Stimulated activated CD4-positive, alpha-beta T cell treated with anti-CD3 and anti-CD28 coated beads, Interleukin-12 subunit alpha, Interleukin-12 subunit beta, amount 100 ng/mL, for 24 hours (primary cell): ENCODE measurements at places on chromosomes 4 and X.

DNA sequence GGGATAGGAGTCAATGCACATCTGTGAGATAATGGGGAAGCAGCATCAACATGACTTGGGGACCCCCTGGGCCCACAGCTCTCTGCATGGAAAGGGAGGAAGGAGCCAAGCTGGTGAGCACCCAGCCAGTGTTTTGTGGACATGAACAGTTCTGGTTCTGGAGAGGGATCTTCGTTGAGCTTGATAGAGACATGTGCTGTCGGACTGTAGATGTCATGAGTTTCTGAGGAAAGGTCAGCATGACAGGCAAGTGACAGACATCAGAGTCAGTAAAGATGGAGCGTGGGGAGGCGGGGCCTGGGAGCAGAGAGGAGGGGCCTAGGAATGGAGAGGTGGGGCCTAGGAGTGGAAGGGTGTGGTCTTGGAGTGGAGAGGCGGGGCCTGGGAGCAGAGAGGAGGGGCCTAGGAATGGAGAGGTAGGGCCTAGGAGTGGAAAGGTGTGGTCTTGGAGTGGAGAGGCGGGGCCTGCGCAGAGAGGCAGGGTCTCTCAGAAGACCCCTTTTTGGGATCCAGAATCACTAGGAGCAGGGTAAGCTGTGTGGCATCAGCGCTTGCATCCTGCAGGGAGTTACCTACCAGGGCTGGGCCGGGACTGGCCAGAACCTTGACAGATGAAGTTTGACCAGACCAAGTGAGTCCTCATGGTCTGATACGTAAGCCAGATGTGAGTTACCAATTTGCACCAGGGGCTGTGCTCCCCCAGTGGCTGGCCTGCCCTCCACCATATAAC lies 33.7 kb downstream of the PIGG start:
- DNase-seq = no peak

DNA sequence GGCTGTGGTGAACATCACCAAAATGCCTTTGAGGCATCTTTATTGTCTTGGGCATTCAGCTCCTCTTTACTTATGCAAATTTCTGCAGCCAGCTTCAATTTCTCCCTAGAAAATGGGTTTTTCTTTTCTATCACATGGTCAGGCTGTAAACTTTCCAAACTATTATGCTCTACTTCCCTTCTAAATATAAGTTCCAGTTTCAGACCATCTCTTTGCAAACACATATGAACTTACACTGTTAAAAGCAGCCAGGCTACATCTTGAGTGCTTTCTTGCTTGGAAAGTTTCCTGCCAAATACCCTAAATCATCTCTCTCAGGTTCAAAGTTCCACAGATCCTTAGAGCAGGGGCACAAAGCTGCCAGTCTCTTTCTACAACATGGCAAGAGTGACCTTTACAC lies 13.2 kb downstream of the SCLT1 start:
- no peak for DNase-seq

GRCh38 chr4:138348055-138348454 lies 105.9 kb upstream of the SLC7A11 start:
- DNase-seq = no peak

DNA sequence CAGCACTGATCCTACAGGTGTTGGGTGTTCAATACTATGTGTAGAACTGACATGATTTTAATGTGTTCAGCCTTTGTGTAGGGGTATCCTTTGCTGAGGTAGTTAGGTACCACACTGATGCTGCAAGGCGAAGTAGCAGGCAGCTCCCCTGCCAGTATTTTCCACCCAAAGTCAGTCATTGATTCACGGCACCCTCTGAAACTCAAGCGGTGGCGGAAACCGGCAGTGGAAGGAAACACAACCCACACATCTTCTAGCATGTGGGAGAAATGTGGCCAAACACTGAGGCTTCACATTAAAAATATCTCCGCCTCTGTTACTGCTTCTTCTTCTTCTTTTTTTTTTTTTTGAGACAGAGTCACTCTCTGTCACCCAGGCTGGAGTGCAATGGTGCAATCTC lies 126.3 kb downstream of the AASDH start:
- peak; percentile 28 for DNase-seq

DNA sequence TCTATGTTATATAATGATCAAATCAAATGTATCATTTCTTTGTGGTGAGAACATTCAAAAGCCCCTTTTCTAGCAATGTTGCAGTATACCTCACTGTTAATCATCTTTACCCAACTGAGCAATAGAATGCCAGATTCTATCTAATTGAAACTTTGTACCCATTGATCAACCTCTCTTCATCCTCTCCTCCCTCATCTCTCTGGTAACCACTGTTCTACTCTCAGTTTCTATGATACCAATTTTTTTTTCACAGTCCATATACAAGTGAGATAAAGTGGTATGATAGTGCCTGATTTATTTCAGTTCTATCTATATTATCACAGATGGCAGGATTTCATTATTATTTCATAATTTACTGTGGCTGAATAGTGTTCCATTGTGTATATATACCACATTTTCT lies 209.8 kb downstream of the SPCS3 start:
- DNase-seq = no peak

DNA sequence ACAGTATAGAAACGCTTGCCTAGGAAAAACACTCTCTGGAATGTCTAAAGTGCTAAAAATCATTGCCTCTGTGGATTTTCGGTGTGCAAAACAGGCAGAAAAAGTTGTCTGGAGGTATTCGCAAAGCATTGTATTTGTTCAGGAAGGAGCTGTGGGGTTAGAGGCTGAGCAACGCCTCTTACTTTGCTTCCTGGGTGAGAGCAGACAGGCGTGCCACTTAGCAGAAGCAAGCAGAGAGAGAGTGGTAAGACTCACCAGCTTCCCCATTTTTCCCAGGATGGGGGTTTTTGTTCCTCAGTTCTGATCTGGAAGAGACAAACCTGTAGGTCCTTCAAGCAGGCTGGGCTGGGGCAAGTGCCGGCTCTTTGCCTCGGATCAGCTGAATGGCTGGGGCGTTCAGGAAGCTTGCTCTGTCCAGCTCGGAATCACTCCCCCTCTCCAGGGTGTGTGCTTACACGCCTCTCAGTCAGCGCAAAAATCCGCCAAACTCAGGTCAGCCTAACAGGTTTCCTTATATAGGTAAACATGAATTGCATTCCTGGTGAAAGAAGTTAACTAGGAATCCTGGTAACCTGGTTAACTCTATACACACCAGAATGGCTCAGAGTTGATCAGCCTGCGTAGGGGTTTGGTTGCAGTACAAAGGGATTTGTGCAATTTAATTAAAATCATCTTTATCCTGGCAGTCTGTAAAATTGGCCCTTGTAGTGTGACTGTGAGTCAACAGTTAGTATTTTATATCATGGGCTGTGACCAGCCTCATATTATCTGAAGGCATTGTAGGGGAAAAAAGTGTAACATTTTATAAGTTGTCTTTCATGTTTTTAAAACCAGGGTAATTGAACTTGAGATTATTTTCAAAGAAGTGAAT lies 213.1 kb upstream of the MID1 start:
- no peak for DNase-seq

- DNase-seq = no peak
These were observed 109.4 kb upstream of the PACRGL start for GRCh38 chr4:20590849-20591248.

- no peak for DNase-seq
These were observed 4.1 kb downstream of the OPHN1 start for GRCh38 chrX:68429216-68429615.

DNA sequence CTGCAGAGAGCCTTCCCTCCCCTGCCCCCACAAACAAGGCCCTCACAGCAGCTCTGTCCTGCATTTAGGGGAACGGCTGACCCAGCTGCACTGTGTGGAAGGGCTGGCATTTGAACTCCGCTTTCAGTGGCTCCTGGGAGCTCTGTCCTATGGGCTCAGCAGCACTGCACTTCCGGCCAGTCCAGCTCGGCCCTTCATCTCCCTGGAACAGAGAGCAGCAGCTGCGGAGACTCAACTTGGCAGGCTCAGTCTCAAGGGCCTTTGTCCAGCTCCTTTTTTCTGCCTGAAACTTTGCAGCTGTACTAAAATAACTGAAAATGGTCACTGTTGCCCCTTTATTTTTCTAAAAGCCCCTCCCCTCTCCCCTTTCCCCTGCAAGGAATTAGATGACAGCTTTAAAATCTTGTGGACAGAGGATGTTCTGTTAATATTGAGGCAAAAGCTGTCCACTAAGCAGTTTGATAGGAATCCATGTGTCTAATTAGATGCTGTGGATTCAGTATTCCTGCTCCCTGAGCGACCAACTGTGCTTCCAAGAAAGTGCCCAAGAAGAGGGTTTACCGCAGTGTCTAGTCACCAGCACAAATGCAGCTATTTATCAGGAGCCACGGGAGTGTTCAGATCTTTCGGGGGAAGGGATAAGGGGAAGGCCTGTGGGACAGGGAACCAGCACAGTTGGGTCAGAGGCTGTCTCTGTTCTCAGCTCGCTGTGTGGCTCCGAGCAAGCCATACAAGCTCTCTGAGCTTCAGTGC lies 133.1 kb downstream of the AFAP1 start:
- no peak for DNase-seq

DNA sequence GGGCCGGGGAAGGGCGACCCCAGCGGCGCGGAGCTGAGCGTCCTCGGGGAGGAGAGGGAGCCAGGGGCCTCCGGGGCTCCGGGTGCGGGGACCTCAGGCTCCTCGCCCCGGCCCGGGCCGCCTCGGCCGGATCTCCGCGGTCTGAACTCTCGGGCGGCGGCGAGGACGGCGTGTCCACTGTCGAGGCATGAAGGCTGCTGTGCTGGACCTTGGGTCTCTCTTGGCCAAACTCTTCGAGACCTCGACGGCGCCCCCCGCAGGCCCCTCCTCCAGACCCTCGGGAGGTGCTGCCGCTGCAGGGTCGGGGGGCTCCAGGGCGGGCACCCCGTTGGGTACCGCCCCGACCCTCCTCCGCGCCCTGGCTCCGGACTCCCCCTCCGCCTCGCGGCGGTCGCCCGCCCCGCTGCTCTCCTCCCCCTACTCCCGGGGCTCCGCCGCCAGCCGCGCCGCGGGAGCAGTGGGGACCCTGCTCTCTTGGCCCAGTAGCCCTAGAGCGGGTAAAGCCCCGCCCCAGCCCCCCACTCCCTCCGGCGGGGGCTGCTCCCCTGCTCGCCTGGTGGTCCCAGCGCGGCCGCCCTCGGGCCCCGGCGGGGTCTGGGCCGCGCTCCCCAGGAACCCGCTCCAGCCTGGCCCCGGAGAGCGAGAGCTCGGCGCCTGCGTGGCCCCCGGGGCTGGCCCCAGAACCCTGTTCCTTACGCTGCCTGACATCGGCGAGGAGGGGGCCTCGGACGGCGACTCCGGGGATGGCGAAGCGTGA lies 564 bp downstream of the FAM149A start:
- no peak for DNase-seq

DNA sequence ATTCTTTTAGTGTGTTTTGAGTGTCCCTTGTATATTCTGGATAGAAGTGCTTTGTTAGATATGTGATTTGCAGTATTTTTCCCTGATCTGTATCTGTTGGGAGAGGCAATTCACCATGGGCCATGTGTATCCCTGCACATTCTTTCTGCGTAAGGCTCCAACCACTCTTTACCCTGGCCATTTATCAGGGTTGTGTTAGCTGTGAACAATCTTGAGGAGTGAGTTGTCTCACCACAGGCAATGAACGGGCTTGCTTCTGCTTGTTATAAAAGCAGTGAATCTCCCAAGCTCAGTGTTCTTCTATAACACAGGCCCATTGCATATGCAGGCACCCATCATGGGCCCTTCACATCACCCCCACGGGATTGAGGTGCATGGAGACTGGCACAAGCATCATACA lies 18.9 kb upstream of the SMIM10 start:
- DNase-seq = no peak

- DNase-seq = no peak
These were observed 19.8 kb downstream of the GBA3 start for GRCh38 chr4:22712529-22712928.

- no peak for DNase-seq
These were observed 1.5 kb upstream of the DDX3X start for GRCh38 chrX:41332408-41333002.

GRCh38 chrX:13028871-13029636 lies 15.4 kb downstream of the FAM9C start:
- no peak for DNase-seq

DNA sequence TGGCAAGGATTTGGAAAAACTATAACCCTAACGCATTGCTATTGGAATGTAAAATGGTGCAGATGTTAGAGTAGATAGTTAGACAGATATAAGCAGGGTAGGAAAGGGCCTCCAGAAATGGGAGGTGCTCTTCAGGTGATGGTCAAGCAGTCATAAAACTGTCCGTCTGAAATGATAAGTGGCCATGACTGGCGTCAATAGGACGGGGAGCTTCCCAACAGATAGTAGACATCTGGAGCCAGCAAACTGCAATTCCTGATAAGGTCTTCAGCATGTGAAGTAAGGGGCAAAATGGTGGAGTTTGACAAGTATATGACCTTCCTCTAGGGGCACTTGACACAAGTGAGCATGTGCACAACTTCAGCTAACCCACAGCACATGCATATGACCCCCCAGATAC lies 250.4 kb downstream of the MAGEB5 start:
- DNase-seq = no peak

GRCh38 chr4:56666279-56666678 lies 14.8 kb downstream of the HOPX start:
- DNase-seq = no peak

- DNase-seq = no peak
These were observed 144.0 kb downstream of the SH3KBP1 start for GRCh38 chrX:19743386-19743785.

- DNase-seq = no peak
These were observed 95.8 kb downstream of the DHX15 start for GRCh38 chr4:24488399-24489164.

GRCh38 chr4:19544446-19545125 lies 707.1 kb upstream of the SLIT2 start:
- no peak for DNase-seq

GRCh38 chr4:7863911-7864681 lies 75.6 kb downstream of the AFAP1 start:
- DNase-seq = no peak

- no peak for DNase-seq
These were observed 51.2 kb upstream of the KLF3 start for GRCh38 chr4:38612646-38613414.

- DNase-seq = no peak
These were observed 85.1 kb downstream of the APBB2 start for GRCh38 chr4:41129128-41129754.

DNA sequence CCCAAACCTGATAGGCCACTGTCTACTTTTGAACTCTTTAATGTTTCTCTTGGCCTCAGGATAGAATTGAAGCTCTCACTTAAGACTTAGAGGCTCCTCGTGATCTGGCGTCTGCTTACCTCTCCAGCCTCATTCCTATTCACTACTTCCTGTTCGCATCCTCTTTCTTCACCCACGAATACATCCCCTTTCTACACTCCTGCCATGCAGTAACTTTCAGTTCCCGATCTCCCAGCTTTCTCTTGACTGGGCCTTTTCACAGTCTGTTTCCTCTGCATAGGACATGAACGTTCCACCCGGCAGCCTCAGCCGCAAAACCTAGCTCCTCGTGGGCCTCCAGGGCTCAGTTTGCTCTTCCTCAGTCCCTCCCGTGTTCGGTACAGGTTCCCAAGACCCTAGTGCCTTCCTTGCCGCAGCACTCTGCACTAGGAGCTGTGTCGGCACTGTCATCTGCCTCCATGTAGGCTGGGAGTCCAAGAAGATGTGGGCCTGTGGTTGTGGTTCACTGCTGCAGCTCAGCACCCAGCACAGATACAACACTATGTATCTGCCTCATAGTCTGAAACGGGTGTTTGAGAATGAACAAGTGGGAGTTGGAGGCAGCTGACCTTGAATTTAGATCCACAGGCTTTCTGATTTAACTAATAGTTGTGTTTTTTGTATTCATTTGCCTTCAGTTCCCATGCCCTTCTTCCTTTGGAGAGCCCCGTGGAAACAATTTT lies 15.8 kb downstream of the RPL39 start:
- no peak for DNase-seq
